NCI-H2227 treated with DMSO at 0.1 percent for 48 hours (cell line): ENCODE measurements at places on chromosomes 5 and 9.

- DNase-seq = peak; percentile 77
Observed at GRCh38 chr9:95129476-95130291, 187.8 kb downstream of the FANCC start.

DNA sequence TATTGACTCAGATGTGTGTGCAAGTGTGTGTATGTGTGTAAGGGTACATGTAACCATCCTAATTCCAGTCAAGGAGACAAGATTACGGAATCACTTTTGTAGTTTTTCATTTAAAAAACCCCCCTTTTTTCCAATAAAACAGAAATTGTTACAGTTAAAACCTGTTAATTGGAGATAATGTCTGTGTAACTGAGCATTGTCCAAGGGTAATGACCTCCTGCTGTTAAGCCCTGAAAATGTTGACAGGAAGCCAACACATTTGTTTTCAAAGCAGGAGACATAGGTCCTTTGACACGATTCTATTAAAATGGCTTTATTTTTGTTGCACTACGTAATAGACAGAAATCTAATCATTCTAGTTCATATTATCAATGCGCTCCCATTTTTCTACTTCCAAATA is 457.3 kb upstream of the ARRDC3 start:
- no peak for DNase-seq

DNA sequence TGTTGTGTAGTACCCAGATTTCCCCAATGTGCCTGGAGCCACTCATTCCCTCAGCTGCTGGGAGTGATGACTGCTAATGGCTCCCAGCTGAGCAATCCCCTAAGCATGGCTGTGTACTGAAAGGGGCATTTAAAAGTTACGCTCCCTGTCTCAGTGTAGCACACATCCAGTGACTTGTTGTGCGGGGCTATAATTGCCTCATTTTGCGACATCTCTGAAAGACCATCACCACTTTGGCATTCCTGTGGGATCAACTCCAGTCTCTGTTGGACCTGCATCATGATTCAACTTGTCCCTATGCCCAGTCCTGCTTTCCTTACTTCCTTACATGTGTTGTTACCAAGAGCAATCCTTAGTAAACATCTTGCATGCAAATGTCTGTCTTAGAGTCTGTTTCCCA is 201.2 kb upstream of the MPDZ start:
- DNase-seq = no peak

DNA sequence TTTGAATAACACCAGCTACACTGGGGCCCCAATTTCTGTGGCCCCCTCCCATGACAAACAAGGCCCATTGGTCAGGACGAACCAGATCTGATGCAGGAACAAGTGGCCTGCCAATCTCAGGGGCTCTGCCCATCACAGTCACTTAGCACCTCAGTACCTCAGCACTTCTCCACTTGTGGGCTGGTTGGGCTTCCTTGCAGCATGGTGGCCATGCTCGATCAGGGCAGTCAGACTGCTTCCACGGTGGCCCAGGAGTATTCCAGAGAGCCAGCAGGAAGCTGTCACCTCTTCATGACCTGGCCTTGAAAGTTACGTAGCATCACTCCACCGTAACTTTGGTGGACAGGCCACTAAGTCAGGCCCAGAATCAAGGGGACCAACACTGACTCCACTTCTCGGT is 206.5 kb downstream of the AUH start:
- DNase-seq = no peak

DNA sequence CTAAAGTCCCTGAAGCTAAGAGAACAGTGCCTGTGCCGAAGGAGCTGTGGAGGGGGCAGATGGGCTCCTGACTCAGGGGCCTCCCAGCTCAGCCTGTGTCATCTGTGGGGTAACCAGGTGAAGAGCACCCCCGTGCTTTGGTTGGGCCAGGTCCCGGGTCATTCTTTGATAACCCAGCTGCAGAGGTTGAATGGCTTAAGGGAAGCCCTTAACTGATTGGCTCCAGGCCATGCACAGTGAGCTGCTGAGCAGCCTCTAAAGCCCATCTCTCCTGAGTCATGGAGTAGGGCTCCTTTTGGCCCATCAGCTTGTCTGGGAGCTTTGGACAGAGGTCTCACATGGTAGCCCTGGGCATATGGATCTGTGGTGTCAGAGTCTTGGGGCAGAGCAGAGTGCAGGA is 28.7 kb downstream of the COL27A1 start:
- DNase-seq = no peak

GRCh38 chr5:169183576-169183975 is 117.4 kb downstream of the SLIT3 start:
- no peak for DNase-seq

DNA sequence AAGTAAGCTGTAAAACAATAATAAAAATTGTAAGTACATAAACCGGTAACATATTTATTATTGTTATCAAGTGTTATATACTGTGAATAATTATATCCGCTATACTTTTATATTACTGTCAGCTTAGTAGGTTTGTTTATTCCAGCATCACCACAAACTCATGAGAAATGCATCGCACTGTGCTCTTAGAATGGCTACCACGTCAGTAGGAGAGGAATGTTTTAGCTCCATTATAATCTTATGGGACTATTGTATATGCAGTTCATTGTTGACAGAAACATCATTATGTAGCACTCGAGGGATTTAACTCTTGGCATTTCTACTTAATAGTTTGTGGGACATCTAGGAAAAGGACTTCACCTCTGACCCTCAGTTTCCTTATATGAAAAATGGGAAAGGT is 16.4 kb downstream of the SLC12A2 start:
- DNase-seq = no peak
